ENCODE measurements at places on chromosomes 7 and 10.

GRCh38 chr10:2556883-2557282 lies 510.5 kb upstream of the PFKP start:
- DNase-seq = no peak

DNA sequence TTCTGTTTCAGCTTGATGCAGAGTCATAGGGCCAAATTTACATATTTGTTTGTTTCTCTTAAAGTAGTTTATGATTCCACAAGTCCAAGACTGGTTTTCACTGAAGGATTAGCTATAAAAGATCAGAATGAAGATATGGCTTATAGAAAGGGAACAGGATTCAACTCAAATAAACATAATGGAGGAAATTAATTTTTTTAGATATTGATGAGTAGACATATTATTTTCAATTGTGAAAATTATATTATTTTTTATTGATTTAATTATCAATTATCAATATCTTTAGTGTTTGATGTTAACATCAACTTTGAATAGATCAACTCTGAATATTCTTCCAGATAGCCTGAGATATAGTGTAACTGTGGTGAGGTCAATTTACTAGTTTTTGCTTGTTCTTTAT lies 68.1 kb downstream of the VTI1A start:
- no peak for DNase-seq

DNA sequence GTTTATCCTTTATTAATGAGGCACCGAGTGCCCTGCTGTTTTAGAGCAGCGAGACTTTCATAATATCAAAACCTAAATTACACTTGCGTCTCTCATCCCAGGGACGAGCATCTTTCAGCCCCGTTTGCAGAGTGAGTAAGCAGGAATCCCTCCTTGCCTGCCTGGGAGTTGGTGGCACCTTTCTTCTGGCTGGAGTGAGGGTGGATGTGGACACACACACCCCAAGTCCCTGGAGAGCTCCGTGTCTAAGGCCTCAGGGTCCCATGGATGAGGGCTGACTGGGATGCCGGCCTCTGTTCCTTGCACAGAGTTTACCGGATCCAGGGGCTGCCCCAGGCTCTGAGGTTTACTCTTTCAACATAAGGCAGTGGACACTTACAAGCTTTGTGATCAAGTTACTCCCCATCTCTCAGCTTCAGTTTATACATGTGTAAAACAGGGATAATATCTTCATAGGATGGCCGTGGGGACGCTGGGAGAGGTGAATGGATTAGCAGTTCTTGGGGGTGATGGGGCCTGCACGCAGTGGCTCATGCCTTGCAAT lies 24.5 kb downstream of the POLL start:
- DNase-seq = no peak

GRCh38 chr10:67257018-67257417 lies 331.2 kb downstream of the LRRTM3 start:
- DNase-seq = no peak

DNA sequence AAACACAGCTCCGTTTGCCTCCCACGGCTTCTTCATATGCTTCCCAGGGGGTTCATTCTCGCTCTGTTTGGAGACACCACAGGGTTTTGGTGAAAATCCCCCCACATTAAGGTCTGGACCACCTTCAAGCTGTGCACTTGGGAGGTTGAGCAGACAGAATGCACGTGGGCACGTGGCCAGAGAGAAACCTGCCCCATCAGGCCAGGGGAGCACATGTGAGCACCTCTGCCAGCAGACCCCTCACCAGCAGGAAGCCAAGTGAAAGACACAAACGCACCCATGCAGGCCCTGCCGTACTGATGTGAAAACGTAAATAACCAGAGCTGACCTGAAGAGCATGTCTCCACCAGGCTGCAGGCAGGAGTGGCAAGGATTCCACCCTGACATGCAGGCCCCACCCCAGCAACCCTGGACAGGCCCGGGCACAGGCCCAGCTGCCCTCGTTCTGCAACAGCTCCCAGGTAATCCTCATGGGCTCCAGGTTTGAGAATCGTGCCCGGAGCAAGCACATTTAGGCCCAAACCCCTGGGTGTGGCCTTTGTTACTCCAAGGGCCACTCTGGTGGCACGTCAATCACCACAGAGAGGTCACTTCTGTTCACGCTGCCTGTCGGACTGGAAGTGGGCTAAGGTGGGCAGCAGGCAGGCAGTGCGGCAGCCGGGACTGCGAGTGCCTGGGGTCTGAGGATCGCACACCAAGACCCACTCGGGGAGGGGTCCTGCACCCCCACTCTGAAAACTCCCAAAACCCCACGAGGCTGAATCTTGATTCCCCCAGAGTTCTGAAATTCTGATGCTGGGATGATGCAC lies 184.4 kb downstream of the PTPRN2 start:
- DNase-seq = no peak

DNA sequence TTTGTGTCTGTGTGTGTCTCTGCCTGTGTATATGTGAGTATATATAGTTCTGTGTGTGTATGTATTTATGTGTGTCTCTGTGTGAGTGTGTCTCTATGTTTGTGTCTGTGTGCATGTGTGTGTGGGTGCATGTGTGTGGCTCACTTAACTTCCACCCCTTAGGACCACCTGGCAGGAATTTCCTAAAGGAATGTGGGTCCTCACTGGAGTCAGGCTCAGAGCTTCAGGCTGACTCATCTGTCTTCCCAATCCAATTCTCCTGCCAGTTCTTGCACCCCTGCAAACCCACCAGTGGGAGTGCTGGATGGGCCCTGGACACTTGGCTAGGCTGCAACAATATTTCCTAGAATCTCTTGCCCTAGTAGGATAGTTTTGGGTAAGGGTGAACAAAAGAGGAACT lies 70.2 kb upstream of the GRB10 start:
- DNase-seq = no peak

GRCh38 chr7:32681174-32681518 lies 185.9 kb downstream of the AVL9 start:
- DNase-seq = no peak
